Activated CD8-positive, alpha-beta memory T cell treated with anti-CD3 and anti-CD28 coated beads, Interleukin-2, amount 10 ng/mL, durations not matched to agents 7 days and 5 days (primary cell): ENCODE measurements at places on chromosomes 1 and 21.

GRCh38 chr1:159089184-159089791 is 12.7 kb upstream of the AIM2 start:
- no peak for DNase-seq

- no peak for DNase-seq
These were observed 126.2 kb downstream of the KAZN start for GRCh38 chr1:14724678-14725077.

DNA sequence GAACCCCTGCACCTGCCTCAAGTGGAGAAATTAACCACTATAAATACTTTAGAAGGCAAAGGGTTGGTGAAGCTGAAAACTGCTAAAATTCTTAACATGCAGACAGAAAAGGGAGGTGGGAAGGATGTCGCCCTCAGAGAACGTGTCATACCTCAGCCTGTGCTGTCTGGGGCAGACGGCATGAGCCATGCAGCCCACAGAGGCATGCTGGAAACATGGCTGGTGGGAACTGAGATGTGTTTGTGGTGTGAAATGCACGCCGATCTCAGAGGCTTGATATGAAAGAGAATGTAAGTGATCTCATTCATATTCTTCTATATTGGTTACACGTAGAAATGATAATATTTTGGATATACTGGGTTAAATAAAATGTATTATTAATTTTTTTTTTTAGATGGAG is 16.3 kb downstream of the AGPAT3 start:
- peak; percentile 67 for DNase-seq

DNA sequence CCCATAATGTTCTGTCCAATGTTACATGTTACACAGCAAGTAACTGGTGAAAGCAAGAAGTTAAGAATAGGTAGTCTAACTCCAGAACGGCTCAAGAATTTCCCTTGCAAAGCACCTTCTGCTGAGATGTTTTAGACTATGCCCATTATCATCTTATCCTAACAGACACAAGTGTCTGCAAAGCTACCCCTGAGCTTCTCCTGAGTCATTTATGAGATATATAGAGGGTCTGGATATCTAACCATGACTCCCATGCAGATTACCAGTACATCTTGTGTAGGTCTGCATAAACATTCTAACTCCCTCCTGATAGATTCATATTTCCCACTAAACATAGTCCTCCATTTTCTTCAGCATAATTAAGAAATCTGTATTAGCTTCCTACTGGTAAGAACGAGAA is 171.7 kb downstream of the COQ8A start:
- no peak for DNase-seq

DNA sequence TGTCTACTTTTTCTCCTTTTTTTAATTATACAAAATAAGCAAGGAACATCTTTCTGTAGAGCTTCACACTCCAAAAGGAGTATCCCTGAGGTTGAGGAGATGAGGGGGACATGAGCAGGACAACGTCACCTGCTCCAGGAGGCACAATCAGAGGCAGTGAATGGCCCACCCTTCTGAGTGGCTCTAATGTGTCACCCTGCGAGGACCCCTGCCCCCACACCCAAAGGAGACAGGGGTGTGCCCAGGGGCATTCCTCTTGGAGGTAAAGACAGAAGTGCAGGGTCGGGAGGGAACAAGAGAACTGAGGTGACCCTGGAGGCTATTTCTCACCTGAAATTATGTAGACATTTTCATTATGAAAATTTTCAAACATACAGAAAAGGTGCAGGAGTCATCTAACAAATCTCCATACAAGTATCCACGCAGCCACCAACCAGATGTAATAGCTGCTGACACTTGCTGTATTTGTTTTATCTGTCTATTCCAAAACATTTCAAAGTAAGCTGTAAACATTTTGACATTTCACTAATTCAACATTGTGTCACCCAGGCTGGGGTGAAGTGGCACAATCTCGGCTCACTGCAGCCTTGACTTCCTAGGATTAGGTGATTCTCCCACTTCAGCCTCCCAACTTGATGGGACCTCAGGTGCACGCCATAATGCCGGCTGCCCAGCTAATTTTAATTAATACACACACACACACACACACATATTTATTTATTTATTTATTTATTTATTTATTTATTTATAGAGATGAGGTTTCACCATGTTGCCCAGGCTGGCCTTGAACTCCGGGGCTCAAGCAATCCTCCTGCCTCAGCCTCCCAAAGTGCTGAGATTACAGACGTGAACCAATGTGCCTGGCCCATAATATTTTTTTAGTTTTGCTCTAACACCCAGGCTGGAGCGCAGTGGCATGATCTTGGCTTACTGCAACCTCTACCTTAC is 70.7 kb downstream of the RUNX3 start:
- DNase-seq: no peak

- DNase-seq: no peak
These were observed 2.4 kb upstream of the SORT1 start for GRCh38 chr1:109400035-109400655.

DNA sequence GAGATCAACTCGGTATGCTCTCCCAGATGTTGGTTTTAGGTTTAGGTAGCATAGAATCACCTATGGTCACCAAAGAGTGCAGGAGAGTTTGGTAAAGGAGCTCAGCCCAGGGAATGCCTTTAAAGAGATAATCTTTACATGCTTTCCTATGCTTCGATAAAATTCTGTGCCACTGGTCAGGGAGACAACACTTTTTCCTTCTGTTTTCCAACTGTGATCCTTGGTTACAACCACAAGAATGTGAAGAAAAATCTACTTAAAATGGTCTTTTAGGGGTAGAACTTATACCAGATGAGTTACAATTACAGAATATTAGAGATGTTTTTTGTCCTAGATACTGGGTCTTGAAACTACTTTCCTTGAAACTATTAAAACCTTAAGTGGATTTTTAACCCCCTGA is 895.6 kb downstream of the TTLL7 start:
- DNase-seq: no peak

DNA sequence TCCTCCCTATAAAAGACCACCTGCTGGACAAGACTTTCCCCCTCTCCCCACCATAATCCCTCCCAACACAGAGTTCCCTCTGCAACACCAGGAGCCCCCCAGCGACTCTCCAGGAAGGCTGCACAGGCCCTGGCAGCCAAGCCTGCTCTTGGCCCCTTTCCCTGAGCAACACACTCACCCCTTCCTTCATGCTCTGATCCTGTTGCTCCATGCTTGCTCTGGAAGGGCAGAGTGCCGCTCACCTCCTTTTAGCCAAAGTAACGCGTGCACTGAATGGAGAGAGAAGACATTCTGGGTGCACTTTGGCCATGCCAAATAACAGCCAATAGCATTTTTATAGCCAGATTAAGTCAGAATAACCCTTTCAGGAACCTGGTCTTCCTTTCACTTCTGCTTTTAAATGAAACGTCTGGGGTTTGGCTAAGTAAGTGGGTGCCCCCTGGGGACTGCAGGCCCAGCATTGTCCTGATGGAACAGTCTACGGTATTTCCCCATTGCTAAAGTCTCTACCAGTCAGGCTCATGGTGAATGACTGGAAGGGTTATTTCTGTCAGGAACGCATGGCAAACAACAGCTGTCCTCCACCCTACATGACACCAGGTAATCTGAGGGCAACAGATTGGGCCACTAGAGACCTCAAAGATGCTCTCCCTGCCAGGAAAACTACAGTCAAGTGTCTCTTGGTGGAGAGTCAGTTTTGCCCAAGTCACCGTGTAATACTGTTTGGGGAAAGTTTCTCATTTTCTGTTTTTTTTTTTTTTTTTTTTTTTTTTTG is at the start of gene SLC2A5:
Gene SLC2A5, minus strand, starts transcription at position 310 of the 775 bp plus-strand sequence. Its CDS starts 99 bp downstream, at position 211.
- no peak for DNase-seq

- no peak for DNase-seq
These were observed 261.4 kb upstream of the USP24 start for GRCh38 chr1:55476445-55477015.

- DNase-seq: no peak
These were observed 1043.2 kb downstream of the BRINP3 start for GRCh38 chr1:189434461-189434860.

DNA sequence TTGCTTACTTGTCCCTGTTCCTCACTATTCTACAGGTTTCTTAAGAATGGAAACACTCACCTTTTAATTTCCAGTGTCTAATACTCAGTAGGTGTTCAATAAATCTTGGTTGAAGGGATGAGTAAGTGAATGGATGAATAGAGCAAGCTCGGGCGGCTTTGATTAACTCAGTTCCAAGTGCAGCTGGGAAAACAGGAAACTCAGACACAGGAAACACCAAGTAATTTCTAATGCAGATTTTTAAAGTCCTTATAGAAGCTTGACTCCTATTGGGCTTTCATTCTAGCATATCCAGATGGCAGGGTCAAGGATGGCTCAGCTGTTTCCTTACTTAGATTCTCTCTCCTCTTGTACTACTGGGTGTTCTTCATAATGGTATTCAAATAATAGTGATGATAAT is 14.0 kb downstream of the CAMK1G start:
- DNase-seq: no peak

GRCh38 chr1:172270605-172271004 is 149.9 kb upstream of the C1orf105 start:
- DNase-seq: no peak

GRCh38 chr1:220703305-220703704 is 13.1 kb downstream of the C1orf115 start:
- DNase-seq: no peak

DNA sequence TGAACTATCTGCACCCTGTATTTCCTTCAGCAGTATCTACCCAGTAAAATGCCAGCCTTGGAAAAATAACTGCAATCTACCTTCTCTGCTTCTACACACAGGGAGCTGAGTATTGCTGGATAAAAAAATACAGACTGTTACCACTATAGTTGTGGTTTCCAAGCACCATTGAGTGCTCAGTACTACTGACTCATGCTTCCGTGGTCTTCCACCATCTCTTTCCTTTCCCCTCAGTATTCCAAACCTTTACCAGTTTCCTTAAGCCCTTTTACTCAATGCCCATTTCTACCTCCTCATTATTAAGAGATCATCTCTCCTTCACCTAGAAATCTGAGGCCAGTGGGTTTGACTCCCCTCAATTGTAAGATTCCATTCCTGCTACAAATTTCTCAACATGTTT is 23.8 kb downstream of the GLMN start:
- no peak for DNase-seq
